ENCODE measurements at places on chromosomes 5 and 9.

- DNase-seq: no peak
Observed at GRCh38 chr5:14510156-14510734, 71.3 kb upstream of the OTULINL start.

GRCh38 chr9:2642068-2642467 is 20.5 kb downstream of the VLDLR start:
- DNase-seq: no peak

DNA sequence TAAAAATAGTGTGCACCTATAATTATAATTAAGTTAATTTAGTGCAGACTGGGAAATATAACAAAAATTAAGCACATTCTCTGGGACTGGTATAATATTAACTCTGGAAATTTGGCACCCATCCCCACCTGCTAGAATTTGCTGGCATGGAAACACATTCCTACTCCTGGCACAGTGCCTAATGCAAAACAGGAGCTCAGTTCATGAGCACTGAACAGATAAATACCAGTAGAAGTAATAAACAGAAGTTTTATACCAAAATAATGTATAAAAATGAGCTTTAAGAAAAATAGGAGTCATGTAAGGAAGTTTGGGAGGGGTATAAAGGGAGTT is 23.7 kb upstream of the NPR3 start:
- peak; percentile 60 for DNase-seq

DNA sequence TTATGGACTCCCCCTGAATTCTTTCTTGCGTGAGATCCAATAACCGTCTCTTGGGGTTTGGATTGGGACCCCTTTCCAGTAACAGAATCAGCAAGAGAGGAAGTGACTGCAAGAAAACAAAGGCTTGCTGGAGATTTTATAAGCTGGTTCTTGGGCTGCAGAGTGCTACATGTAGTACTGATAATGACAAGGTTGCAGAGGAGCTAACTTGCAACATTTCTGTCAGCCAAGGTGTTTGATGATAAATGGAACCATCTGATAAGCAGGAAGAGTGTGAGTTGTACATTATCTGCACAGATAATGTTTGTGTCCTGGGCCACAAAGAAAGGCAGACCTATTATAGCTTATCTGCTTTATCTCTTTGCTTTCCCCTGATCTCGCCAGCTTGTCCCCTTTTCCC is 37.1 kb downstream of the DNAJB5 start:
- peak; percentile 28 for DNase-seq

DNA sequence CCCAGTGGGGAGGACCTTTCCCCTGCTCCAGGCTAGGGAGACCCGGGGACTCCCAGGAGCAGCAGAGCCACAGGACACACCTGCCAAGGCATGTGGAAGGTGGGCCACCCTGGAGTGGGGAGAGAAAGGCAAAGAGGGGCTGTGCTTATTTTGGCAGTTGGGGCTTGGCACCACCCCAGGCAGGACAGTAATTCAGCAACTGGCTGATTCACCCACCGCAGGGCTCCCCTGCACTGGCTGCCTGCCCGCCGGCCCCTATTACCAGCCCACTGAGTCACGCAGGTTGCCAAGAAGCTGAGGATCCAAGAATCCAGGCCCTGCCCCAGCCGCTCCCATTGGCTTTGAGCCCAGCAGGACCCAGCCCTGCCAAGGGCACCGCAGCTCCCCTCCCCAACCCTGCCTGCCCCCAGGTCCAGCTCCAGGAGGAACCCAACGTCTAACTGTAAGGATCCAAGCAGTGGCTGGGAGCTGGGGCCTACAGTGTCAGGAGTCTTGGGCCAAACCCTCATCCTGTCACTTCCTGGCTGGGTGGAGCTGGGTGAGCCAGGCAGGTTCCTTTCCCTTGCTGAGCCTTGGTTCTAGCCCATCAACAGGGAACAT is 14.2 kb upstream of the RALGDS start:
- DNase-seq: peak; percentile 76
